ENCODE measurements at places on chromosomes 12 and 14.

DNA sequence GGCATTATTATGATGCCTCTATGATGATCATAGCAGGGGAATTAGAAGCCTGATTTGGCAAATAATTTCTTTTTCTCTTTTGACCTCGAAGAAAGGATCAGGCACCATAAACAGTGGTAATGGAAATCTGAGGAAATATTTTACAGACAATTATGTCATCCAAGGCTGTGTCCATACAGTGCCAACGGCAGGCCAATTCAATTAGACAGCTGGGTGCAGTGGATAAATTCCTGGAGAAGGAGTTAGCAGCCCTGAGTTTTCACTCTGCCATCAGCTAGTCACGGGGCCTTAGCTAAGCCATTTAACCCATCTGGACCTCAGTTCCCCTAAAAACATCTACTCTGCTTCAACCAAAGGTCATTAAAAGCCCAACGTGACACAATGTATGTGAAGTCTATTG, 4.1 kb downstream of the TPH2 start:
- DNase-seq: no peak

DNA sequence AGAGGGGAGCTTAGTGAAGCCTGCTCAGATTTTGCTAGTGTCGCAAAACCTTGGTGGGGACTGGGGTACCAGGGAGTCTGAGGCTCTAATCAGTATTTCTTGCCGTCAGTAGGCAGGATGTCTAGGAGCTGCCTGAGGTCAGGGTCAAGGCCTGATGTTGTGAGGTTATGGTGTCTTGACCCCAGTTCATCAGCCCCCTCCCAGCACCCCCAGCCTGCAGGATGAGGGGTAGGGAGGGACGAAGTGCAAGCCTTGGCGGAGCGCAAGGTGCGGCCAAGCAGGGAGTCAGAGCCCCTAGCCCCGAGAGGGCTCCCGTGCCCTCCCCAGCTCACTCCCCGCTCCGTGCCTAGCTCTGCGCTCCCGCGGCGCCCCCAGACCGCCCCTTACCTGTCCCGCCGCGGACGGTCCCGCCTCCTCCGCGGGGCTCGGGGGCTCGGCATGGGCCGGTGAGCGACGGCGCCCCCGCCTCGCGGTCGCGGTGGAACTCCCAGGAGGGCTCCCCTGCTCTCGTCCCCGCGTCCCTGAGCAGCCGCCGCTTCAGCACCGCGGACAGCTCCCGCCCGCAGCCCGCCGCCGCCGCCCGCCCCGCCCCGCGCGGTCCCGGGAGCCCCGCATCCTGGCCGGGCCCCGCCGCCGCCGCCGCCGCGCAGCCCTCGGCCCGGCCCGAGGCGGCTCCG, 347 bp downstream of the SYNDIG1L start:
- no peak for DNase-seq

GRCh38 chr12:7472060-7472459, 28.1 kb upstream of the CD163L1 start:
- DNase-seq: no peak

DNA sequence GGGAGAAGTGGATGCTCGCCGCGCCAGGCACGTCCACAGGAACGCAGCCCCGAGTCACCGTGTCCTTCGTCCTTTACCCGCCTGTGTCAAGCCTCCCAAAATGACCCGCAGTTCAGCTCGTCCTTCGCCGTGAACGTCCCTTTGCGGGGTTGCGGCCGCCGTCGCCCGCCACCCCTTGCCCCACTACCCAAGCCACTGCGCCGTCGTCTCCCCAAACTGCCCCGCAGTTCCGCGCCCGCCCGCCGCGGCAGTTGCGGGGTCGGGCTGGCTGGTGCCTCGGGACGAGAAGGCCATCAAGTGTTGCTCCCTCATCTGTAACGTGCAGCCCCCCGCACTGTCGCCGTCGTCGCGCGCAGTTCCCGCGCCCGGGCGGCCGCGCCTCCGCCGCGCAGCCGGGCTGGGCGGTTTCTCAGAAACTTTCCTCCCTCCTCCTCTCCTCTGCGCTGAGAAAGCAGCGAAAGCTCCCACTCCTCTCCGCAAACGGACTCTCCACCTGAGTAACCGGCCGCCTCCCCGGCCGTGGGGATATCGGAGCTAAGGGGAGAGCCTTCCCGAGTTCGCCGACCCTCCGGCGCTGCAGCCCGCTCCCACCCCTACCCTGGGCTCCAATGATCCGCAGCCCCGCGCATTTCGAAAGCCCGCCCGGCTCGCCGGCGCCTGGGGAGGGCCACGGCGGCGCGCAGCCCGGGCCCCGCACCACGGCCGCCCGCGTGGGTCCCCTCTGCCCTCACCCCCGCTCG, 6.7 kb downstream of the CDKN1B start:
- DNase-seq: no peak

DNA sequence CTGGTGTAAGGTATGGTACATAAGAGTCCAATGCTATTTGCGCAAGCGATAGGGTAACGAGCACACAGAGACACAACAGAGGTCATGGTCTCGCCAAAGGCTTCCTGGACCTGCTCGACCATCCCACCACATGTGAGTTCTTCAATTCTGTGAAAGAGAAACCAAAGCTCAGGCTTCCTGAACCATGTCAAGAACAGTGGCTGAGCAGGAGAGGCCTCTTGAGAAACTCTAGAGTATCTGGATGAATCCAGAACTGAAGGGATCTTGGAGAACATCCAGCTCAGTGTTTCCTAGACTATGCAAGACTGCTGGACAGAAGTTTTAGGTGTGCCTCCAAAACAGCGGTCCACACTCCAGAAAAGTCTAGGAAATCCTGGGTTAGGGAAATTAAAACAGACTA, 114.5 kb downstream of the TRAFD1 start:
- no peak for DNase-seq

DNA sequence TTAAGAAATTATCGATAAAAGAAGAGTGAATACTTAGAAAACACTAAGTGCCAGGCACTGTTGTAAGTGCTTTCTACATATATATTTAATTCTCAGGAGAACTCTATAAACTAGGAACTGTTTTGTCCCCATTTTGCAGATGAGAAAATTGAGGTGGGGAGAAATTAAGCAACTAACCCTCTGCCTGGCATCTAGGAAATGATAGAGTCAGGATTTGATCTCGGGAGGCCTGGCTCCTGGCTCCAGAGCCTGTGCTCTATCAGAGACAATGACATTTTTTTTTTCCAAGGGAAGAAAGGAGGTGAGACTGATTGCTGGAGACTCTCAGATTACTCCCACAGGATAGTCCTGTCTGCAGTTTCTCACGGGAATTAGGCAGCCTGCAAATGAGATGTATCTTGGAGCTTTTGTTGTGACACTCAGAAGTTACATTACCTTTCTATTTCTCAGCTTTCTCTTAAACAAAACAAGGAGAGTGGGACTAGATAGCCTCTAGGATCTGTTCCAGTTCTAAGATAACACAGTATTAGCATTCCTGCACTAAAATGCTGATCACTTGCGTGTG, 1.4 kb upstream of the FAM234B start:
- no peak for DNase-seq

- no peak for DNase-seq
Observed at GRCh38 chr12:75945581-75945980, 86.0 kb downstream of the PHLDA1 start.

- peak; percentile 68 for DNase-seq
Observed at GRCh38 chr12:26874501-26875296, 41.7 kb upstream of the ITPR2 start.

DNA sequence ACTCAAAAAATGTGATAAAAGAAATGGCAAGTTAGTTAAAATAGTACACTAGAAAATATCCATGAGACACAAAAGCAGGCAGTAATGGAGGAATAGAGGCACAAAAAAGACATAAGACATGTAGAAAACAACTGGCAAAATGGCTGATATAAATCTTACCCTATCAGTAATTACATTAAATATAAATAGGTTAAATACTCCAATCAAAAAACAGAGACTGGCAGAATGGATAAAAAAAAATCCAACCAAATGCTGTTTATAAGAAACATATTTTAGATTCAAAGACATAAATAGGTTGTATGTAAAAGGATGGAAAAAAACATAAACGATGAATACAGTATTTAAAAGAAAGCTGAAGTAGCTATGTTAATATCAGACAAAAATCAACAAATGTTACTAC, 15.3 kb upstream of the BATF start:
- DNase-seq: no peak

DNA sequence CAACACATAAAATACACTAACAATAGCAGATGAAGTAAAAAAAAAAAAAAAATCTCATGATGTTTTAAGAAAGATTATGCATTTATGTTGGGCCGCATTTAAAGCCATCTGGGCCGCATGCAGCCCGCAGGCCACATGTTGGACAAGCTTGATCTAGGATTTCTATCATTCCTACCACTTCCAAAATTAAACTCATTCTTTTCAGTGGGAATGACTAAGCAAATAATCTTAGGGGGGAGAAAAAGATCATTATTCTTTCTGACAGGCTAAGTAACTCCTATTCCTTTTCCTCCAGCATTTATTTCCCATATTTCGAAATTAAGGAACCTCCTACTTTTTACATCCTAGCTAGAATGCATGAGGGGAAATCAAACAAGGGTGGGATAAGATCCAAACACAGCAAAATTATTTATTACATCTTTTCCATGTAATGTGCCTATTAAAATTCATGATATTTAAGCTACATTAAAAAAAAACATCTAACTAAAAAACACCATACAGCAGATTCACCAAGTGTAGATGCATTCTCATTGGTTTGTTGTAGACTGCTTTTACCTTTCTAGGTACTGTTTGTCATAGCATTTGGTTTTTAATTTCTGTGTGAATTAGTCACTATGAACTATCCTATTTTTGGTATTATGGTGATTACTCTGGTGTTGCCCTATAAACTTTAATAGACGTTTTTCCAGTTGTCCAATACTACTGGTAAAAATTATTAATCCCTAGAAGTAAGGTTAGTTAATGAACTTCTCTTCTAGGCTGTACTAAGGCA, 76.1 kb downstream of the RASSF8 start:
- no peak for DNase-seq

GRCh38 chr12:40170593-40170992, 54.2 kb upstream of the LRRK2 start:
- no peak for DNase-seq

- no peak for DNase-seq
Observed at GRCh38 chr14:35959835-35960234, 133.7 kb downstream of the BRMS1L start.

DNA sequence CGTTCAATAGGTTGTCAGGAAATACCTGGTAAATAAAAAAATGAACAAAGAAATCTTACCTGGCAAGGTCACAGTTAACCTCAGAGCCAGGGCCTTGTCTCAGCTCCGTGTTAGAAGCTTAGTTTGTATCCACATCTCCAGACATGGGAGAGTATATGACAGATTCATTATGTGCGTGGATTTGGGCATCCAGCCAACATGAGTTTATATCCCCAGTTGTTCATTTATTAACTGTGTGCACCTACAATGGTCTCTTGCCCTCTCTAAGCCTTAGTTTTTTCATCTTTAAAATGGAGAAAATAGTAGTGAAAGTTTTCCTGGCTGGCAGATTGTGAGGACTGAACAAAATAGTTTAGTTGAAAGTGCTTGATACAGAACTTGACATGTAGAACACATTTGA, 437.8 kb downstream of the NPAS3 start:
- DNase-seq: no peak

- no peak for DNase-seq
Observed at GRCh38 chr14:61573321-61573720, 122.0 kb upstream of the HIF1A start.

DNA sequence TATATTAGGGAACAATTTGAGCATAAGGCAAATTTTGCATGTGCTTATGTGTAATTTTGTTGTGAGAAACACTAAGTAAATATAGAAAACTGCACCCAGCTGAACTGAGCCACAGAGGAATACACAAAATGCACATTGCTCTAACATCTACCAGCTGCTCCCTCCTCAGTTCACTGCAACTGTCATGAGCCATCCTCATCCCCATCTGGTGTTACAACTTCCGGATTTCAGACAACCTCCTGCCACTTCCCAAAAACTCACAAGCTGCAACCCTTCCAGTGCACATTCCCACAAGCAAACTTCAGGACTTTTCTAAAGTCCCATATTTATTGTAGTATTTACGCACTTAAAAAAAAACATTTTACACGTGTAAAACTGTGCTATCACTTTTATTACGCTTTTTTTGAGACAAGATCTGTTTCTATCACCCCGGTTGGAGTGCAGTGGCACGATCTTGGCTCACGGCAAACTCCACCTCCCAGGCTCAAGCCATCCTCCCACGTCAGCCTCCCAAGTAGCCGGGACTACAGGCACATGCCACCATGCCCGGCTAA, 169.1 kb upstream of the TBX3 start:
- DNase-seq: no peak

- DNase-seq: no peak
Observed at GRCh38 chr14:86331341-86331740, 801.4 kb downstream of the FLRT2 start.

DNA sequence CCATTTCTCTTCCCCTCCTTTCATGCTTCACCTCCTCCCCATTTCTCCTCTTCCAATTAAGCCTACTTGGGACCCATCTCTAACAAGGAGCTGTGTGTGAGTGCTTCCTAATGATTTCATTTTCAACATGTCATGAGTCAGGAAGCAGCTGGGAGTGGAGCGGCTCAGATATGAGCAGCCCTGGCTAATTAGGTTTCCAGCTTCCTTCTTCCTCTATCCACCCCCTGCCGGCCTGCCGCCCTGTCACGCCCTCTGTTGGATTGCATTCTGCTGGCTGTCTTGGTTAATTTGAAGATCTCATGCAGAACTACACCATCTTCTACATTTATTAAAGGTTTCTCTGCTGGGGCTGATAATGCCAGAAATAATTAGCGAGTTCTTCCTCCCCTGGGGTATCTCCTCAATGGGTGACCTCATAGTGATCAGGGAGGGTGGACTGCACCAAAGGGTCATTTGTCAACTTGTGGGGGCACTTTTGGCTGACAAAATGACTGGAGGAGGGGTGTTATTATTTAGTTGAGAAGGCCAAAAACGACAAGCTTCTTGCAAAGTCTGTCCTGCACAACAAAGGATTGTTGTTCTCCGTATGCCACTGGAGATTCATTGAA, 300.9 kb upstream of the SRRM4 start:
- no peak for DNase-seq

DNA sequence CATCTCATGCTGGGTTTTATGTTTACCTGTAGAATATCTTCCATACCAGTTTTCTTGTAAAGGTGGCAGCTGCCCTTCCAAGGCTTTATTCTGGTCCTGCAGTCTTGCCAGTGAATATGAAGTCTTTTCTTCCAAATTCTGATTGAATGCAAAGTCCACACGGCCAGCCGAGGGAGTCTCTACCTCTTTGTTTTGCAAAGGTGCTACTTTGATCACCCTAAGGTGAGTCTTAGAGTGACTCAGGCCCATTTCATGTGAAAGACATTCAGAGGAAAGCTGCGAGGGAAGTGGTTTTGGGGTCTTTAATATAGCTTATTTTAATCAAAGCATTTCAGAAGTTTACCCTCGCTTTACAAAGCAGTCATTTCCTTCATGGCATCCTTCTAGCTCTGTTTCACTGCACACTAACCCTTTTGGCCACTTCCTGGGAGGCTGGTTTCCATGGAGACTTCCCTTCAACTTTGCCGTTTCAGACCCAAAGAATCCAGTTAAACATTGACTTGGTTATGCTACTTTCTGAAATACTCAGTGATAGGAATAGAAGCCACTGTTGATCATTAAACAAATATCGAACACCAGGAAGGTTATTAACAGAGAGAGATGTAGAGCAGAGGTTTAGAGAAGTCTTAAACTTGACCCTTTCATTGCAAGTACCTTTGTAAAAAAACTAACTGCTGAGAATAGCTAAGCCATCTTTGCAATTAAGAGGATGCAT, at the start of gene CCDC198:
Gene CCDC198, minus strand, starts transcription at position 391 of the 715 bp plus-strand sequence. Its CDS starts 142 bp downstream, at position 249.
- peak; percentile 65 for DNase-seq

GRCh38 chr12:100279159-100279558, 12.2 kb downstream of the SCYL2 start:
- DNase-seq: no peak
